ENCODE measurements at places on chromosomes 2 and 18. TPM values are rescaled to one million over a fixed set of nuclear protein-coding genes. Genes with fewer than 3 reads are reported as not detected.

Gene ASTL
- total RNA-seq, result not detected

- no peak for DNase-seq
These were observed 202.6 kb downstream of the KCNJ3 start for GRCh38 chr2:154901063-154901462.

GRCh38 chr2:102251042-102251848, 60.1 kb upstream of the IL1RL1 start:
- DNase-seq, result no peak

DNA sequence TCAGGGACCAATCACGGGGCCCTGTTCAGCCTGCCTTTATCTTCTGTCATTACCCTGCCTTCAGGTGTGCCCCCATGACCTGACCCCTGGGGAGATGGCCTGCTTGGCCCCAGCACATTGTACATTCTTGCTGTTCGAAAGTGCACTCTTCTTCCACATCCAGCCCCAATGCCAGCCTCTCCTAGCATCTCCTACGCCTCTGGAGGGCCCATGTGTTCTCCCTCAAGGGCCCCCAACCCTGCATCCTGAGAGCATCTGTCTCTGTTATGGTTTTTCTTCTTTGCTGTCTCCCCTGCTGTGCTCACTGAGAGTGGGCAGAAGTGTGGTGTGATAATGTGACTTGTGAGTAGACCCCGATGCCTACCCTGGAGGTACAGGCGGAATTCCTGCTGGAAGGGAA, 41.5 kb upstream of the OTOS start:
- DNase-seq, result no peak

DNA sequence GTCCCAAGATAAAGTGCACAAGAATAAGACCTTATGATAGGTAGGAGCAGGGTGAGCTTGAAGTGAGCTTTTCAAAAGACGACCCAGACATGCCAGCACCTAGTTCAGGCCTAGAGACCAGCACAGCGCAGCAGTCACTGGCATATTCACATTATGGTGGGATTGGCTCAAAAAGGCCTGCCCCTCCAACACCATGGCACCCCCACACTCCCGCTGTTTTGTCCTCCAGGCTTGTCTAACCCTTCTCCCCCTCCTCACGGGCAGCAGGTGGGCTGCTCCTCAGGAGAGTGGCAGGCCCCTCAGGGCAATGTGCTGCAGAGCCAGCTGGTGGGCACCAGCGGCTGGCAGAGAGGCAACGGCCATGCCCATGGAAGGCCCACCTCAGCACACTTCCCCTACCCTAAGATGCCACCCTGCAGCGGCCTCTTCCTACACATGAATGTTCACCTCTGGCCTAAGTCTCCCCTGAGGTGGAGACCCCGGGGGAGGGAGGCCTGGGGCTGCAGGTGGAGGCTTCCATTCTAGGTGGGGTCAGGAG, 25.6 kb downstream of the EMX1 start:
- DNase-seq, result no peak

DNA sequence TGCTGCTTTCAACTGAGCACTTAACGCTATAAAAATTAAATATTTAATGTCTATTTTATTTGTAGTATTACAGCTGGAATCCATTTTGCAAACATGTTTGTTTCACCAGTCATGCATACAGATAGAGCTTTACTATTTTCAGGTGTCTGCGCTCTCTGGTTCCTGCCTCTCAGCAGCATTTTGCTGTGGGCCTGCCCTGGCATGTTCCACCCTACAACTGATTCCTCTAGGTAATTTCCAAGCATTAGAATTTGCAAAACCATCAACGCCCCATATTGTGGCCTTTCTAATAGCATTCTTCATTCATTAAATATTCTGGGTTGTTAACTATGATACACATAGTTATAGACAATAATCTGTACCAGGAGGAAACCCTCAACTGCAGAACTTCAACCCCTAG, 266.4 kb upstream of the DLGAP1 start:
- DNase-seq, result no peak

- no peak for DNase-seq
These were observed 55.2 kb downstream of the ZEB2 start for GRCh38 chr2:144464730-144465129.

DNA sequence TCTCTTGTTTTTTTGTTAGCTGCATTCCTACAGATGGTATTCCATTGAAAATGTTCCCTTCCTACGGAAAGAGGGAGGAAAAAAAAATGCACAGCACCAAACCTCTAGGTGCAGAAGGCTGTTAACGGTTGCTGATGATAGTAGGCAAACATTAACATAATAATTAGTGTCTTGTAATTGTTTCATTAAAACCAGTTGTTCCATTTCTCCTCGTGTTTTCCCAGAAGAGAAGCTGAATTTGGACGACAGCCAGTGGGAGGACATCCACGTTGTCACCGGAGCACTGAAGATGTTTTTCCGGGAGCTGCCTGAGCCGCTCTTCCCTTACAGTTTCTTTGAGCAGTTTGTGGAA, 494.7 kb downstream of the ARHGAP15 start:
- DNase-seq, result no peak

DNA sequence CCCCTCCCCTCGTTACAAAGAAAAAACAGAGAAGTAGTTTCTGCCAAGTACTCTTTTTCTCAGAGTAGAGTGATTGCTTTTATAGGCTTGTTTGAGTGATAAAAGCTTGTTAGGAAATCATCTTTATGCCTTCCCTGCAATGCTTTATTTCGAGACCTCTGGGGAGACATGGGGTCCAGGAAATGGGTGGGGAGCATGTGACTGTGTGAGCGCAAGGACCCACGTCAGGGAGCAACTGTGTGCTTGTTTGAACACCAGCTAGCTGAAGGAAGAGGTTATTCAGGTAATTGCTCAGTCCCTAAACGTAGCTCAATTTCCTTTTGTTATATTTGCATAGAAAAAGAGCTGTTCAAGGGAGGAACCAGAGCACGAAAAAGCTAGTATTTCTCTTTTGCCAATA, 187.3 kb downstream of the FAM210A start:
- no peak for DNase-seq

Gene ESPNL
- total RNA-seq, result 1.3 TPM

Gene GALNT13
- total RNA-seq, result 0.42 TPM

- no peak for DNase-seq
These were observed 121.0 kb upstream of the SLC39A10 start for GRCh38 chr2:195535911-195536522.

DNA sequence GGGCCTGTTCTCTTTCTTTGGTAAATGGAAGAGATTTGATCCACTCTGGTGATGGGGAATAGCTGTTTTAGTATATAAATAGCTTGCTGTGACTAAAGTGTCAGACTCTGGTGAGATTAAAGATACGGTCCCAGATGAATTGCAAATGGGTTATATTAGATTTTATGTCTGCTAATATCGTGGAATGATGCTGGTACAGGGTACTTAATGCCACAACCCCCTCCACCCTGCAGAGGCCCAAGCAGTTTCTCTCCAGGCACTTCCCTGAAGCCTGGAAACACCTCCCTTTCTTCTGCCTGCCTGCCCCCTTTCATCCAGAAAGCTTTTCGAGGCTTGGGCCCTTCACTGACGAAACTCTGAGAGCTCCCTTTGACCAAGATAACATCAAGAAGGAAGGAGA, 21.4 kb upstream of the RFX8 start:
- DNase-seq, result no peak

GRCh38 chr18:78793313-78794070, 186.1 kb upstream of the SALL3 start:
- no peak for DNase-seq

DNA sequence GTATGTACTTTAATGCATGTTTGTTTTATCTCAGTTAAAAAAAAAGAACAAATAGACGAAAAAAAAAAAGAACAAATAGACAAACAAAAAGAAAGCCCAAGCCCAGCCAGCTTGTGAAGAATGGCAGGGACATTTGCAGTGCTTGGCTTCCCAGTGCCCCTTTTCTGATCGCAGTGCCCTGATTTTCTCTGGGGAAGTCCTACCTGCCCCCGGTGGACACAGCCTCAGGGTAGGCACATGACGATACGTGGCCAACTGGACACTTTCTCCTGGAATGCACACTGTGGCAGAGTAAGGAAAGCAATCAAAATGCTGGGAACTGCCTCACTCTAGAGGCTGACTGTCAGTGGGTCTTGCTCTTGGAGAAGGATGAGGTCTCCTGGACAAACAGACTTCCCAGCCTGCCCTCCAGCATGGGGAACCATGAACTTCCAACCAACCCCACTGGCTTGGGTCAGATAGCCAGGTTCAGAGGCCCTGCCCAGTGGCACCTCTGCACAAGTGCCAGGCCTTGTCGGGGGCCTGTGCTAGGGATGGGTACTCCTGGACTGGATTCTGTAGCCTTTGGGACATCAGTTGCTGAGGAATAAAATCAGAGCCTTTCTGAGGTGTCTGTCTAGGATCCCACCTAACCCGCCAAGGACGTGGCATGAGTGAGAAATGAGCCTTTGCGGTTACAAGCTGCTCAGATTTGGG, 76.7 kb downstream of the INHBB start:
- no peak for DNase-seq

All from esophagus muscularis mucosa (tissue), 4 donors.